ENCODE measurements at places on chromosomes 2 and 18.
A peak's percentile ranks its signal among the peaks of the same experiment; 100 is the strongest.

- no peak for DNase-seq
Observed at GRCh38 chr18:8937160-8938094, 165.1 kb upstream of the NDUFV2 start.

GRCh38 chr2:15750433-15750814, 158.8 kb downstream of the DDX1 start:
- DNase-seq, result no peak

DNA sequence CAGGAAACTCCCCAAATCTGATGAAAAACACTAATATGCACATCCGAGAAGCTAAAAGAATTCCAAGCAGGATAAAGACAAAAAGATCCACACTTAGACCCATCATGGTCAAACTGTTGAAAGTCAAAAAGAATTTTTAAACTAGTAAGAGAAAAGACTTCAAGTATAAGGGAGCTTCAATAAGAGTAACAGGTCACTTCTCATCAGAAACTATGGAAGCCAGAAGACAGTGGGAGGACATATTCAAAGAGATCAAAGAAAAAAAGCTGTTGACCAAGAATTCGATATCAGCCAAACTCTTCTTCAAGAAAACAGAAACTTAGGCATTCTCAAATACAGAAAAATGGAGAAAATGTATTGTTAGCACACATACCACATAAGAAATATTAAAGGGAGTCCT, 50.4 kb downstream of the ZC3H8 start:
- no peak for DNase-seq

- no peak for DNase-seq
Observed at GRCh38 chr2:152298754-152299153, 36.2 kb upstream of the FMNL2 start.

DNA sequence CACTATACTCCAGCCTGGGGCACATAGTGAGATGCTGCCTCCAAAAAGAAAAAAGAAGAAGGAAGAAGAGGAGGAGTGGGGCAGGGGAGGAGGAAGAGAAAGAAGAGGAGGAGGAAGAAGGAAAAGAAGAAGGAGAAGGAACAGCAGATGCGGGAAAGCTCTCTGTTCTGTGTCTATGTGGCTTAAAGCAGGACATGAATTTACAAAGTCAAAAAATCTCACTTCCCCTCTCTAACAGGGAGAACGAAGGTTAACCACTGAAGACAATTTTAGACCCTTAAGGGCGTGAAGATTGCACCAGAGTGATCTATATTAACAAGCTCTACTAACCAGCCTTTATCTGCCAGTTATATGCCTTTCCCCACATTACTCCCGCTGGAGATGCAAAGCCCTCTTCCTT, 258.9 kb downstream of the METTL4 start:
- DNase-seq, result no peak

- DNase-seq, result no peak
Observed at GRCh38 chr2:71190656-71191569, 36.0 kb downstream of the PAIP2B start.

DNA sequence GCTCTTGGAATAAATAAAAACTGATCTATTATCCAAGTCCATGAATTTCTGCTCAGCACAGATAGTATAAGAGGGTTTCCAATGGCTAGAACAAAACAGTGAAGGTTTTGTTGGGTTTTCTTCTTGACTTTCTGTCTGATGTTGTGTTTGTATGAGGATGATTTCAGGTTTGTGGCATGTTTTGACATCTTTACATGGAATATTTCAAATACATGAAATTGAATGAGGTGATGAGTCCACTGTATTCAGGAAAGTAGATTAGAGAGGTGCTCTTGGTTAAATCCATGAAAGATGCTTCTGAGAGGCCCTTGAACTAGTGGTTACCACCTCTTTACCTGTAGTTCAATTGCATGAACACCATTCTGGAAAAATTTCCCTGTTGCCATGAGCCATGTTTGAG, 84.3 kb downstream of the RAPGEF4 start:
- no peak for DNase-seq

DNA sequence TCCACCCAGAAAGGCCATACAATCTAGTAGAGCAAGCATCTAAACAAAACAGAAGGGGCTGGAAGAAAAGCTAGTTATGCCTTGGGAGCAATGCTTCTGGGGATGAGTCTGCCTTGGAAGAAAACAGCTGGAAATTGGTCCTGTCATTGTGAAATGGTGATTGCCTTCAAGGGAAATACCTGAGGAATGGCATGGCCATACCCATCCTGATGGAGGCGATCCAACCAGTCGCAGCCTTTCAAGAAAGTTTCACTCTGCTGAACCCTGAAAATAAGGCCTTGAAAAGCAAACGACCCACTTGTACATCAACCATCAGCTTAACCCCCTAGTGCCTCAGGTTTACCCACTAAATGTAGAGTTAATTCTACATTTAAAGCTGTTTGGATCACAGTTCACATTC, 72.6 kb upstream of the PID1 start:
- DNase-seq, result no peak

DNA sequence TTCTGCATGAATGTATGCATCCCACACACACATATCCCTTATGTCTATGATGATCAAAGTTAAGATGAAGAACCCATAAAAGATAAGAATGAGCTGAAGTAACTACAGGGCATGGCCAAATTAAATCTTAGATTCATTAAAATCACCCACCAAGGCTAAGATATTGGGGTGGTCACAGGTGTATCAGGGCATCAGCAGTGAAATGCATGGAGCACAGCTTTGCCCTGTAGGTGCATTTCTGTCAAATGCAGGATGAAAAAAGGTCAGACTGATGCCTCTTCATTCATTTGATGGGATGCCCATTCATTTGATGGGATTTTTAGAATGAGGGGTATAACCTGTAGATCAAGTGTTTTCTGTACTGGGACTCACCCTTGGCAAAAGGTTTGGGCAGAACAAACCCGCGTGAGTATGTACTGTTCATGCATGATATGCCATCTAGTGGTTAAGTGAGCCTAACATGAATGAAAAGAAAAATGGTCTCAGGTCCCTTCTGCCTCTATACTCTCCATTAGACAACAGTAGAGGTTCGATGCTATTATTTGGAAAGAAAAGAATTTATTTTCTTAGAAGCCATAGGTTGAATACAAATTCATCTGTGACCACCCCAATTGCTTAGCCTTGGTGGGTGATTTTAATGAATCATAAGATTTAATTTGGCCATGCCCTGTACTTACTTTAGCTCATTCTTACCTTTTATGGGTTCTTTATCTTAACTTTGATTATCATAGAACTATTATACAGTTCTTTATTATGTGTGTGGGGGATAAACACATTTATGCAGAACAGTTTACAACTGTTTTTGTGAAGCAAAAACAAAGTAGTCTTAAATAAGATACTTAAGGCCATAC, 43.2 kb upstream of the NOSTRIN start:
- peak; percentile 51 for DNase-seq

GRCh38 chr2:47295981-47296635, 106.8 kb upstream of the MSH2 start:
- no peak for DNase-seq

DNA sequence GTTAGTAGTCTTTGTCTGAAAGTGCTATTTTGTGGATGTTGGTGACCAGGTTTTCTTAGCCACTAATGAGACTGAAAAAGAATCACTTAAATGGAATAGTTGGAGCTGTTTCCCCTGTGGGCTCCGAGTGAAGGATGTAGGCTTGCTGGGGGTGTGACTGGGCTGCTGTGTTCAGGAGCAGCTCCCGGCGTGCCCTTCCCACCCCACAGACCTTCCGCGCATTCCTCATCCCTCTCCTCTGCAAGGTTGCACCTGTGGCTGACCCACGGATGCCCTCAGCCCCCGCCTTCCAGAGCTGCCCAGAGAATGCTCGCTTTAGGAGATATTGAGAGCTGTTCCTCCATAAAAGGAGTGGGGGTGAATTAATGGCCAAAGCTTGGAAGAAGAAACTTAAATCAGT, 174.3 kb downstream of the LDLRAD4 start:
- no peak for DNase-seq

GRCh38 chr2:159982270-159982669, 80.1 kb downstream of the PLA2R1 start:
- DNase-seq, result no peak

DNA sequence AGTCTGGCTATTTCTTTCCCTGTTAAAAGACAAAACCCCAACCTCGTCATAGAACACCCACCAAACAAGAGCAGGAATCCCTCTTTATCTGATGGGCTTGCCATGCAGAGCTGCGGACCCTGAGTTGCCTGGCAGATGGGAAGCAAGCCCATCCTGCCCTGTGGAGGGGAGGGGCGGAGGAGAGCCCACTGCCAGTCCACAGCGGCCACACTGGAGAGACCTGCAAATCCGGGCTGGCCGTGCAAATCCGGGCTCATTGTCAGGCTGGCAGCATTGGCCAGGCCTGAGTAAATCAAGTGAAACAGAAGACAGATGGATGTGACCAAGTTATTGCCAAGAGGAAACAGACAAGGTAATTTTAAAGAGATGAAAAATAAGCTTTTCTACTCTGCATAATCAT, 22.0 kb downstream of the MYL12B start:
- DNase-seq, result no peak

- no peak for DNase-seq
Observed at GRCh38 chr2:41959760-41960159, 88.1 kb upstream of the PKDCC start.

GRCh38 chr2:238155761-238156694, 2.7 kb upstream of the ERFE start:
- no peak for DNase-seq

- DNase-seq, result no peak
Observed at GRCh38 chr18:36249392-36249791, 48.1 kb upstream of the FHOD3 start.

DNA sequence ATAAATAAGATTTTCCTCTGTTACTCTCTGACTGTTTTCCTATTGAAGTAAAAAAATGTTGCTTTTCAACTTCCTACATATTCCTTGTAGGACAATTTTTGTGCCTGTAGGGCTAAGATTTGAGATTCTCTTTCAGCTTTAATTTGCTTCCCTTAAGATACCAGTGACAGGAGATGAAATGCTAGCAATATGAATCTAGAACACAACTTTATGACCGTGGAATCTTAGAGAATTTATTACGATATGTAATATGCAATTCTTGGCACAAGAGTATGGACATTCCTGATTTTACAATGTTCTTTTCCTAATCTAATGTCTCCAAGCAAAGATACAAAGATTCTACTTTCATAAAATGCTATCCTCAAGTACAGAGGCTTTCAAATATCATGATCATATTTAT, 180.9 kb downstream of the KCNE4 start:
- DNase-seq, result no peak

DNA sequence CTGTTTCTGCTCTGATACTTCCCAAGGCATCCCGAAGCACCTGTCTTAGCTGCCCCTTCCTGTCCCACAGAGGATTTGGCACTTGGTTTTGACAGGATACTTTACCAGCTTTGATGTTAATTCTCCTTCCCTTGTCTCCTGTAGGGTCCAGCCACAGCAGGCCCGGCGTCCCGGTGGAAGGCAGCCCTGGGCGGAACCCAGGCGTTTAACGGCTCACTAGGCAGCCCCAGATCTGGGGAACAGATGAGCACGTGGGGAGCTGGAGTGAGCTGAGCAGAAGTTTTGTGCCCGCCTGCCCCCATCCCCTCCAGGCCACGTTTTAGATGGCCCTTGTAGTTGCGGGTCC, 11.4 kb downstream of the ANKRD23 start:
- no peak for DNase-seq

DNA sequence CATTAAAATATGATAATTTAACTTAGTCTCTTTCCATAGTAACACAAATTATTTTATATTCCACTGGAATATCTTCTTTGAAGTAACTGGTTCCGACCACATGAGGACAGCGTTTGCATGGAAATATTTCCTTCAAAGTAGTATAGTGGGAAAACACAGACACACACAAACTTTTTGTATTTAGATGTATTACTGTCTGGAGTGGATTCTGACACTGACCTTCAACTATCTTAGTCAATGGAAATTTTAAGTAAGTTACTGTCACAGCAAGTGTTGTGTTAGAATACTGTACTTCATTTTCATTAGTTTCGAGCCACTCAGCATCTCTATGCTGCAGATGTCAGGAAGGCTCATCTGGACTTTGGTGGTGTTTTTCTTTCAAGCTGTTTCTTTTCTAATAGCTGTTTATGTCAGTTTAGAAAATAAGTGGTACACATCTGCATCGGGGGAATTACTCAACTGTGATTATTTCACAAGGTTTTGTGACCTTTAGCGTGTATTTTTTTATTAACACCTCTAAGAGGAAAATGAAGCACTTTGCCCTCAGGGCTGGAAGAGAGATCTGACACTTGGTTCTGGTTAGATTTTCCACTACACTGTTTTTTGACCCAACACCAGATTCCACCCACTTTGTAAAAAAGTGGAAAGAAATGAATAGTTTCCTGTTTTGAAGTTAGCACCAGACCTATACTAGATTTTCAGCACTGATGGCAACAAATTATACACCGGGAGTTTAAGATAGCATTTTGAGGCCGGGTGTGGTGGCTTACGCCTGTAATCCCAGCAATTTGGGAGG, 18.9 kb upstream of the THOC1 start:
- DNase-seq, result peak; percentile 20

DNA sequence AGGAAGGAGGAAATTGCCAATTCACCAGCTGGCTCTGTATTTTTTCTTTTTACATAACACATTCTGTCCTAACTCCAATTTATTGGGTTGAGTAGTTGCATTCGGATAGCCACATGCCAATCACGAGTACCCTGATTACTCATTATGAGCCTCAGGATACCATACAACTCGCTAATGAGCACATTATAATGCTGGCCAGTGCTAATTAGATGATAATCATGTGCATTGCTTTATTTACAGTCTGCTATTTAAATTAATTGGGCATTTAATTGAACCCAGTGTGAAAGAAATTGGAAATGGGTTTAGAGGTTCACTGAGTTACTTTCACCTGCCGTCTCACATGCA, 15.2 kb downstream of the G6PC2 start:
- DNase-seq, result peak; percentile 70

DNA sequence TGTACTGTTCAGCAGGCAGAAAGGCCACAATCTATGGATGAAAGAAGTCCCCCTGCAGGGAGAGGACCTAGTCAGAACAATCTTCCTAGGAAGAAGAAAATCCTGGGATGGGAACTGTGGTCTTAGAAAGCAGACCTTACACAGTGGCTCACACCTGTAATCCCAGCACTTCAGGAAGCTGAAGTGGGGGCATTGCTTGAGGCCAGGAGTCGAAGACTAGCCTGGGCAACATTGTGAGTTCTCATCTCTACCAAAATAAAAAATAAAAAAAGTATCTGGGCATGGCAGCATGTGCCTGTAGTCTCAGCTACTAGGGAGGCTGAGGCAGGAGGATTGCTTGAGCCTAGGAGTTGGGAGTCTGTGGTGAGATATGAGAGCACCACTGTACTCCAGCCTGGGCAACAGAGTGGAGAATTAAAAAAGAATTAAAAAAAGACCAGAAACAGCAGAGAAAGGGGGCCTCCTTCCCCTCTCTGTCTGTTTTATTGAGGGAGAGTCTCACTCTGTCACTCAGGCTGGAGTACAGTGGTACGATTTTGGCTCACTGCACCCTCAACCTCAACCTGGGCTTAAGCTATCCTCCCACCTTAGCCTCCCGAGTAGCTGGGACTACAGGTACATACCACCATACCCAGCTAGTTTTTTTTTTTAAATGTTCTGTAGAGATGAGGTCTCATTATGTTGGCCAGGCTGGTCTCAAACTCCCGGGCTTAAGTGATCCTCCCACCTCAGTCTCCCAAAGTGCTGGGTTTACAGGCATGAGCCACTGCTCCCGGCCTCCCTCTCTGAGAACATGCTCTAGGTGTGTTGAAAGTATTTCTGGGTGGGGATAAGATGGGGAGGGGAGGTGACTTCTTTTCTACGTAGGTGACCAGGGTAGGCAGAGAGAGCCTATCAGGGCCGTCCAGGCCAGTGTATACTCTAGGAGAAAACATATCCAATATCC, 7.4 kb downstream of the RHOB start:
- DNase-seq, result no peak

GRCh38 chr2:145012806-145013205, 492.9 kb upstream of the ZEB2 start:
- no peak for DNase-seq

- peak; percentile 62 for DNase-seq
Observed at GRCh38 chr18:67072791-67073190, 443.7 kb downstream of the DSEL start.
